Cardiac septum (tissue), 1 donor: ENCODE measurements at places on chromosomes 13 and 19. TPM values are rescaled to one million over a fixed set of nuclear protein-coding genes. Genes with fewer than 3 reads are reported as not detected.

DNA sequence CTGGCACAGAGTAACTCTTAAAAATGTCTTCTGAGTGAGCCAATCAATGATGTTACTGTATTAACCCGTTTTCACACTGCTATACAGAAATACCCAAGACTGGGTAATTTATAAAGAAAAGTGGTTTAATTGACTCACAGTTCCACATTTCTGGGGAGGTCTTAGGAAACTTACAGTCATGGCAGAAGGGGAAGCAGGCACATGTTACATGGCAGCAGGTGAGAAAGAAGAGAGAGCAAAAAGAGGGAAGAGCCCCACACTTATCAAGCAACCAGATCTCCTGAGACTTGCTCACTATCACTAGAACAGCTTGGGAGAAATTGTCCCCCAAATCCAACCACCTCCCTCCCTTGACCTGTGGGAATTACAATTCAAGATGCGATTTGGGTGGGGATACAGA lies 97.6 kb upstream of the MIR17HG start:
- no peak for DNase-seq

Gene ATP11A
- total RNA-seq, result 96.5 TPM

DNA sequence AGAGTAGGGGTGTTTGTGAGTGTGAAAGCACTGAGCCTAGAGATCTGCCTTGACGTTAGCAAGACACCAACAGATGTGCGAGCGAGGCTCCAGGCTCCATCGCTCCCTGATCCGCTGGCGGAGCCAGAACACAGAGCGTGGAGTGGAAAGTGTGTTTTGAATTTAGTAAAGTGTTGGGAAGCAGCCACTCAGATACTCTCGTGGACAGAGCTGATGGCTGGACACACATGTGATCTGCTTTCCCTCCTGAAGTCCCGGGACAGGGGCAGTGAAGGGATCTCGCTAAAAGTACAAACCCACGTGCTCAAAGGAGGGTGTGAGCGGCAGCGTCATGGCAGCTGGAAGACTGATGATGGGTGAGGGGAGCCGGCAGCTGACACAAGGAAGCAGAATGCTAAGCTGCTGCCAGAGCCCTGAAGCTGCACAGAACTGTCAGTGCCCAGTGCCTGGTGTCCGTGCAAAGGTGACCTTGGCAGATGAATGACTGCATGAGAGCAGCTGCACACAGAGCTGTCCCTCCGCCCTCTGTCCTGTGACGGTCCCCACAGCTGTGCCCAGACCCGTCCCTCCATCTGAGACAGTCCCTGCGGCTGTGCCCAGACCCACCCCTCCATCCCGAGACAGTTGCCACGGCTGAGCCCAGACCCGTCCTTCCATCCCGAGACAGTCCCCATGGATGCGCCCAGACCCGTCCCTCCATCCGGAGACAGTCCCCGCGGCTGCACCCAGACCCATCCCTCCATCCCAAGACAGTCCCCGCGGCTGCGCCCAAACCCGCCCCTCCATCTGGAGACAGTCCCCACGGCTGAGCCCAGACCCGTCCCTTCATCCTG lies 29.6 kb upstream of the TMEM255B start:
- DNase-seq, result no peak

DNA sequence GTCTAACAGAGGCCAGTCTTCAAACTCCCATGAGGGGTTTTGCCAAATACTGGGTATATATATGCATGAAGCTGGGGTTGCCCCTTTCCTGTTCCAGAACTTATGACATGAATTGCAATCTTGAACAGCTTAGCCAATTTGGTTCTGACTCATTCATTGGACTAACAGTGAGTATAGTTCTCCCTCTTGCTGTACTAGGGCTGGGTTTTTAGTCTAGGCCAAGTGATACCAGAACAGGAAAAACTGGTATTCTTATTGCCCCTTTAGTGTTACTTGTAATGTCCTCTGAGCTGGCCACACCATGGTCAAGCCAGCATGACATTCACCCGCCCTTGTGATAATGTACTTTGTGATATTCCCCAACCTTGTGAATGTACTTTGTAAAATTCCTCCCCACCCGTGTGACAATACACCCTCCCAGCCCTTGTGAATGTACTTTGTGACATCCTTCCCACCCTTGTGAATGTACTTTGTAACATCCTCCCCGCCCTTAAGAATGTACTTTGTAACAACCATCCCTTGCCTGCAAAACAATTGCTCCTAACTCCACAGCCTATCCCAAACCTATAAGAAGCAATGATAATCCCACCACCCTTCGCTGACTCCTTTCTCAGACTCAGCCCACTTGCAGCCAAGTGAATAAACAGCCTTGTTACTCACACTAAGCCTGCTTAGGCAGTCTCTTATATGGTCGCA lies 26.9 kb downstream of the ZNF846 start:
- DNase-seq, result no peak

Gene IZUMO2
- total RNA-seq, result not detected

Gene LPAR6
- 12.5 TPM for total RNA-seq

GRCh38 chr19:38547421-38547820 lies 70.3 kb downstream of the MAP4K1 start:
- DNase-seq, result no peak

Gene CYP4F2
- not detected for total RNA-seq

- no peak for DNase-seq
Observed at GRCh38 chr13:74770361-74770760, 636.2 kb upstream of the KLF12 start.

Gene RUBCNL
- 1.9 TPM for total RNA-seq

Gene C13orf42
- total RNA-seq, result not detected

GRCh38 chr19:3053218-3053621 lies 9.1 kb downstream of the TLE5 start:
- no peak for DNase-seq

GRCh38 chr19:310141-310651 lies 19.0 kb upstream of the PLPP2 start:
- DNase-seq, result no peak

Gene ZNF540
- total RNA-seq, result 4.5 TPM

GRCh38 chr19:17304386-17305215 lies 1.1 kb upstream of the MRPL34 start:
- DNase-seq, result no peak

DNA sequence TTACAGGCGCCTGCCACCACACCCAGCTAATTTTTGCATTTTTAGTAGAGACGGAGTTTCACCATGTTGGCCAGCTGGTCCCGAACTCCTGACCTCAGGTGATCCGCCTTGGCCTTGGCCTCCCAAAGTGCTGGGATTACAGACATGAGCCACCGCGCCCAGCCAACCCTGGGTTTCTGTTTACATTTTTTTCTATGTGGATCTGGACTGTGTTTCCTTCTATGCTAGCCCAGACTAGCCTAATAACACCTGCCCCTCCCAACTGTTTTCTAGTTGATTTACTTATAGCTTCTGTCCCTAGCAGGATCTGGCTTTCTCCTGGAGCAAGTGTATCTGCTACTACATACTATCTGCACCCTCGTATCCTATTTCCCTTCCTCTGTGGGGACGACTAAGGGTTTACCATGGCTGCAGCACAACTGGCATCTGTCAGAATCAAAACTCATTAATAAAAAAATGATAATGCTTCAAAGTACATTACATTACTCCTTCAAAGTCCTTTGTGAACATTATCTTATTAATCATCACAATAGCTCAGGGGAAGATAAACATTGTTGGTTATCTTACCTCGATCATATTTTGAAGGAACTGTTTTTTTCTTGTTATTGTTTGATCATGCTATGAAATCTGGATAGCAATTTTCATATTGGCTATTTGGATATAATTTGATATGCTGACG lies 228.3 kb downstream of the KLF5 start:
- no peak for DNase-seq

- DNase-seq, result no peak
Observed at GRCh38 chr13:104671901-104672300, 1605.7 kb upstream of the SLC10A2 start.

GRCh38 chr13:45630791-45631190 lies 15.3 kb upstream of the ERICH6B start:
- no peak for DNase-seq

Gene BST2
- 29.8 TPM for total RNA-seq

DNA sequence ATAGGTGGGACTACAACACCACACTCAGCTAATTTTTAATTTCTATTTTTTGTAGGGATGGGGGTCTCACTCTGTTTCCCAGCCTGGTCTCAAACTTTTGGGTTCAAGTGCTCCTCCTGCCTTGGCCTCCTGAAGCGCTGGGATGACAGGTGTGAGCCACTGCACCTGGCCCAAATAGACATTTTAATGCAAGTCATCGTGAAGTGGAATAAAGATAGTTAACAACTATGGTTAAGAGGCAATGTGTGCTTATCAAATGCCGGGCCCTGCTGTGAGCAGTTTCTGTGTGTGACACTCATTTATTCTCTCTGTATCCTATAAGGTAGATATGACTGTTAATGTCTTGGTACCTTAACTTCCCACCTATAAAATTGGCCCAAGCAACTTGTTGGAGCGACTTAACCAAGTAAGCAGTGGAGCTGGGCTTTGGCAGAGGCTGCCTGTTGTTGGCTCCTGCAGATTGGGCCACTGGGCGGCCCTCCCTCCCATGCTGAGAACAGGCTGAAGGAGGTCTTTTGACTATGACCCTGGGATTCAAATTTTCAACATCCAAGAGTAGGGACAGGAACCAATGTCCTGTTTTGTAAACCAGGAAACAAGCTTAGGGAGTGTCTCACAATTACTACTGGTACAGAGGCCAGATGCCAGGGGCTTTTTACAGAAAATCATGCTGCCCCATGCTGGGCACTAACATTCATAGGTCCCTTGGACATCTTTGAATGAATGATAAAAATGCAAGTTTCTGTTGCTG lies 450.7 kb downstream of the TSHZ3 start:
- no peak for DNase-seq

Gene HSH2D
- 0.32 TPM for total RNA-seq

DNA sequence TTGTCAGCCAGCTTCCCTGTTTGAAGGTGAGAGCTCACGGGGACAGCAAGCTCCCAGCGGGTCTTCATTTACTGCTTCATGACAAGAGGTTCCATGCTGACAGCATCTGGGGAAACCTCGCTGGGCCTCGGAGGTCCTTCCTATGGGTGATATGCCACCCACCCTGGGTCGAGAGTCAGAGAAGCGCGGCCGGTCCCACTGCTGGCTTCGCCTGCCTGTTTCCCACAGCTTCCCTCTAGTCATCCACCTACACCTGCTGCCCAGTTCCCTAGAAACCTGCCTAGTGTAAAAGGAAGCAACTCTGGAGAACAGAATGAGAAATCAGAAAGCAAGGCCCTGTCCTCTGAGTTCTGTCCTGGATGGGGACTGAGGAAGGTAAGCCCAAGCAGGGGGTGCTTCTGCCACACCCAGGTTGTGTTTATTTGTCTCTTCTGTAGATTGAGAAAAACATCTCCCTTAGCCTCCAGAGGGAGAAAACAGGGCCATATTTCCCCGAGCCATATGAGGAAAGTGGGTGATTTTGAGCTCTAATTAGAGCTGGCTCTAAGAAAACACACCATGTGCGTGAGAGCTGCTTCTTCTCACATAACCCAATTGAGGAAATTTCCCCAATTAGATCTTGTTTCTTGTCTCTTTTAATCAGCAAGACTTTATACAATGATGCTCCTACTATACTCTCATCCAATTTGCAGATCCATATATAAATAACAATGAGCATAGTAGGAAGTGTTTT lies 504.3 kb downstream of the IRS2 start:
- no peak for DNase-seq

- no peak for DNase-seq
Observed at GRCh38 chr13:98938801-98939200, 39.1 kb downstream of the DOCK9 start.

GRCh38 chr13:80870186-80870585 lies 529.3 kb upstream of the SPRY2 start:
- no peak for DNase-seq

GRCh38 chr19:39402346-39403300 lies 4.0 kb upstream of the ZFP36 start:
- peak; percentile 97 for DNase-seq

Gene CGB3
- total RNA-seq, result not detected

GRCh38 chr13:30022256-30022655 lies 171.8 kb upstream of the UBL3 start:
- no peak for DNase-seq

GRCh38 chr13:38202740-38203139 lies 146.9 kb upstream of the UFM1 start:
- DNase-seq, result no peak

Gene NAPA
- 112 TPM for total RNA-seq

DNA sequence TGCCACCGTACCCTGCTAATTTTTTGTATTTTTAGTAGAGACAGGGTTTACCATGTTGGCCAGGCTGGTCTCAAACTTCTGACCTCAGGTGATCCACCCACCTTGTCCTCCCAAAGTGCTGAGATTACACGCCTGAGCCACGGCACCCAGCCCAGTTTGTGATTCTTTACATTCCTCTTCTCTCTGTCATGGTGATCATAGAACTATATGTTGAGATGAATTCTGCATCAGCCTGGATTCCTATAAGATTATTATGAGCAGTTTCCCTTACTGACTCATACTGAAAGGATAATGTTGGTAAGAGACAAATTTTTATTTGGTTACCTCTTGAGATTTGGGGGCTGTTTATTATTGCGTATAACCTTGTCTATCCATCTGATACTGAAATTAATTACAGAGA lies 121.5 kb upstream of the CSNK1A1L start:
- DNase-seq, result no peak

Gene EDDM13
- not detected for total RNA-seq

DNA sequence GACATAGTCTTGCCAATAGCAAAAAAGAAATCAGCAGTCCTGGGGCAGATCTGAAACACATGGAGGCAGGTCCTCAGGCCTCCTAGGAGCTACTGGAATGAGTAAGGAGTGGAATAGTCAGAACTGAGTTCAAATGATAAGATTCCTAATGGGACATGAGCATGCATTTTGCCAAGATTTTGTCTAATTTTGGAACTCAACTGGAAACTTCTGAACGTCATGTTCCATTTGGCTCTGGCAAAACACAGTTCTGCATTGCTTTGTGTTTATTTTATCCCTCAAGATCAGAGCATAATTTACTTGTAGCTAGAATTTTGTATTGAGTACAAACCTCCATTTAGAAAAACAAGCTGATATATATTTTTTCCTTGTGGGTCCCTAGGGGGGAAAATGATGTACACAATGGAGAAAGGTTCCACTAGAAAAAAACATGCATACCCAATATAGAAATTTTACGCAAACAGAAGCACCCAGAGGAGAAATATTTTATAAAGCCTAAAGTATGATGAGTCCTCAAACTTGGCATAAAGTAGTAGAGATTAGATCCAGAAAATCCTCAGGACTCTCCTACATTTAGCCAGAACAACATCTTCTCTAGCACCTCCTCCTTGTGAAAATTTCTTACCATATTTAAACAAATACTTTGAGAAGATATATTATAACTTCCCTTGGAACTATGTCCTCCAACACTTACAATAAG lies 149.0 kb upstream of the SERP2 start:
- DNase-seq, result no peak

- DNase-seq, result no peak
Observed at GRCh38 chr13:98800078-98800477, 47.6 kb upstream of the SLC15A1 start.

- no peak for DNase-seq
Observed at GRCh38 chr13:41561170-41561569, 103.8 kb downstream of the RGCC start.

Gene CD79A
- not detected for total RNA-seq

Gene KIR2DL1
- total RNA-seq, result not detected

DNA sequence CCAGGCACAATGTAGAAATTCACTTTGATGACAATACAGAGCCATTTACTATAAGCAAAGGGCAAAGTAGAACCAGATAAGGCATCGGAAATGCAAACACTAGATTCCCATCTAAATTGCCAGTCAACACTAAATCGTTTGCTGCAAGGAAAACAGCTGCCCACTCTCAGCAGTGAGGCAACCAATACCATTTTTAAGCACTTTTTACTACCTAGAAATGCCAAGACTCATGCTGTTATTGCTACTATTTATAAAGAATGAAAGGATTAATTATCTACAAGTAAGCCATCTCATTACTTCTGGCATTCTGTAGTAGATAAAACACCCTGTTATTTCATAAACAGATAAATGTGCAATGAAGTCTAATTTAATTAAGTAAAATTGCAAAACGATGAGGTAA lies 422.0 kb downstream of the FGF14 start:
- DNase-seq, result no peak
